Hindlimb muscle (tissue), 1 donor: ENCODE measurements at places on chromosomes 7 and 10.
A peak's percentile ranks its signal among the peaks of the same experiment; 100 is the strongest.

DNA sequence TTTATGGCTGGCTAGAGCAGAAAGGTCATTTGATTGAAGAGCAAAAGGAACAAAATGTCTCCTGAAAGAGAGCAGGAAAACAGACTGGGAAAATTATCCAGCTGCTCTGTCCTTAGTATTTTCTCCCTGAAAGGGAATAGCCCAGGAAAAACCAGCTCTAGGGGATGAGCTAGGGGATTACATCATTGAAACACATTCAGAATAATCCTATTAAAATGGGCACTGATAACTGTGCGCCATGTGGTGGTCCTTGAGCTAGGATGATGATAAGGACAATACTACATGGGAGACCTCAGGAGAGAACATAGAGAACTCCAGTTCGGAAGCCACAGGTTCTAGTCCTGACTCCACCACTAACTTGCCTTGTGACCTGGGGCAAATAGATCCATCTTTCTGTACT lies 873.8 kb downstream of the TYW1 start:
- no peak for DNase-seq

- no peak for DNase-seq
Measured at GRCh38 chr7:39621261-39621660, 2.1 kb upstream of the RALA start.

DNA sequence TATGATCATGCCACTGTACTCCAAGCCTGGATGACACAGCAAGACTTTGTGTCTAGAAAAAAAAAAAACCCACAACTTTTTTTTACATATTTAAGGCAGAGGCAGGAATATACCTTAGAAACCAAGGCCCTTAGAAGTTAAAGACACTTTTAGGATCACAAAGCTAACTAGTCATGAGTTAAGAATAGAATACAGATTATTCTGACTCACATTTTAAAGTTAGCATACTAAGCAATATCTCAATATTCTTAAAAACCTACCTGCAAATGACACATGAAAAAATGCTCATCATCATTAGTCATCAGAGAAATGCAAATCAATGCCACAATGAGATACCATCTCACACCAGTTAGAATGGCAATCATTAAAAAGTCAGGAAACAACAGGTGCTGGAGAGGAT lies 177.7 kb downstream of the CHCHD3 start:
- DNase-seq = no peak

GRCh38 chr10:132459301-132460003 lies 62.5 kb downstream of the PWWP2B start:
- DNase-seq = no peak

- no peak for DNase-seq
Measured at GRCh38 chr7:50860598-50860997, 77.9 kb upstream of the GRB10 start.

- DNase-seq = no peak
Measured at GRCh38 chr7:128351296-128352152, 7.8 kb upstream of the RBM28 start.

DNA sequence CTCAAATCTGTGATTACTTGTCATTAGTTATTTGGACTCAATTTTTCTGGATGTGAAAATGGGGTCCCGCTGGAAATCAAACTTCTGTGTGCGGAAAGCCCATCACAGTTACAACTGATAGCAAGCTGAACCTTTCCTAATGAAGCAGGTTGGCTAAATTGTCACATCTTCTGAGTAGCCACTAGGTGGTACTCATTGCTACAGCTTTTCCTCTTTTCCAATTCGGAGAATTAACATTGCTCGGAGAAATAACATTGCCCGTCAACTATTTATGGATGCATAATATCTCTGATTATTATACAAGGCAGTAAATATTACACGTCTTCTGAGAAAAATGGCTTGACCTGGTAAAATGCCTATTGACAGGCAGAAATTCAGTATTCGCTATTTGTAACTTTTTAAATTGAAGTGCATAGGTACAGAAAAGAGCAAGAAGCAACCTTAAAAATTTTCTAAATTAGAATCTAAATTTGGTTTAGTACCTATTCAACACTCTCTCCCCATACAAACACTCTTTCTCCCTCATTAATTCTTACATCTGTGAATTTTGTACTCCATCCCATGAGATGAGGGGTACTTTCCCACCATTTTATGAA lies 17.3 kb upstream of the BLOC1S2 start:
- DNase-seq = no peak

- DNase-seq = no peak
Measured at GRCh38 chr10:34824870-34825269, 9.8 kb upstream of the PARD3 start.

DNA sequence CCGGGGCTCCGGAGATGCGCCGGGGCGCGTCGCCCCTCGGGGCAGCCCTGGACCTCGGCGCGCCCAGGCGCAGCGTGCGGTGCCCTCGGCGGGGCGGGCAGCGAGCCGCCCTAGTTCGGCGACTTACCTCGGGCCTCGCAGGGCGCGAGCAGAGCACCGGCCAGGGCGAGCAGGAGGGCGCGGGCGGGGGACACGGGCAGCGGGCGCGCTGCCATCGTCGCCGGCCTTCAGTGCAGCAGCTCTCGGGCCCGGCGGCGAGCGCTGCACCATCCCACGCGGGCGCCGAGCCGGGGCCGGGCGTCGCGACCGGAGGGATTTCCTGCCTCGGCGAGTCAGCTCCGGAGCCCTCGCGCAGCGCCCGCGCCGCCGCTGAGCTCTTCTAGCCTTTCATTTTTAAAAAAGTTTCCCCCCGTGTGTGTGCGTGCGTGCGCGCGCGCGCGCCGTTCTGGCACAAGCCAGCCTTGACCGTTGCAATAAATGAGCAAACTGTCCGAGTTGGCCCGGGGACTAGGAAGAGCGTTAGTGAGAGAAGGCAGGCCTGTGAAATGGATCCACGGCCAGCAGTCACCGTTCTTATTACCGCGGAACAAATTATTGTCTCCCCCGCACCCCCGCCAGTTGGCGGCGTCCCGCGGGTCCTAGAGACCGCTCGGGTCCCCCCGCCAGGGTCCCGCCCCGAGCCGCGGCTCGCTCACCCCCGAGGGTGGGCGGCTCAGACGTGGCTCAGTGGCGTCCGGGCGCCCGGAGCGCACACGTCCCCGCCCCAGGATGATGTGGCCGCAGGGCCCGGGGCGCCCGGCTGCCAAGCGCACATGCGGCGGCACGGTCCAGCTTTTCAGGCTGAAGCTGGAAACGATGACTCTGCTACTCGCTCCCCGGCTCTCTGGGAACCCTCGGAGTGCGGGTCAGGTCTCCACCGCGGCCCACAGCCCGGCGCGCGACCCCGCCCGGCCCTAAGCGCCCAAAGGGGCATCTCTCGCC lies at the start of gene ADAM12:
TSS of gene ADAM12 (minus strand) at position 547 of the 981 bp plus-strand sequence. CDS start at position 215, 332 bp downstream.
- peak; percentile 81 for DNase-seq

GRCh38 chr10:118041316-118041715 lies 5.4 kb downstream of the RAB11FIP2 start:
- DNase-seq = no peak

GRCh38 chr7:154853063-154853726 lies 149.7 kb downstream of the PAXIP1 start:
- no peak for DNase-seq

DNA sequence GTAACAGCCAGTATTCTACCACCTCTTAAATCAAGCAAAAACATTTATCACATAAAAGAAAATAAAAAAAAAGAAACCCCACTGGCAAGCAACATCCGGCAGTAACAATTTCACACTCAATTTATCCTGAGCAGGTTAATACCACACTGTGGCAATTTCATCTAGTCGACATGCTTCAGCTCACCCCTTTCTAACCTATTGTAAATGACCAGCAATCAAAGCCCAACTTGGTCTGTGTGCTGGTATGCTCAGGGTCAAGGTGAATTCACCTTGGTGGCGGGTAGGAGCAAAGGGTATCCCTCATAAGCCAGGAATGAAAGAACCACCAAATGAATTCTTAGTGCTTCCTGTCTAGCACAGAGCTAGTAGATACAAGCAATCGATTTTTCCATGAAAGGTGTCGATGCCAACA lies 109.1 kb upstream of the AFAP1L2 start:
- no peak for DNase-seq

GRCh38 chr10:48896756-48897440 lies 42.7 kb downstream of the LRRC18 start:
- no peak for DNase-seq

DNA sequence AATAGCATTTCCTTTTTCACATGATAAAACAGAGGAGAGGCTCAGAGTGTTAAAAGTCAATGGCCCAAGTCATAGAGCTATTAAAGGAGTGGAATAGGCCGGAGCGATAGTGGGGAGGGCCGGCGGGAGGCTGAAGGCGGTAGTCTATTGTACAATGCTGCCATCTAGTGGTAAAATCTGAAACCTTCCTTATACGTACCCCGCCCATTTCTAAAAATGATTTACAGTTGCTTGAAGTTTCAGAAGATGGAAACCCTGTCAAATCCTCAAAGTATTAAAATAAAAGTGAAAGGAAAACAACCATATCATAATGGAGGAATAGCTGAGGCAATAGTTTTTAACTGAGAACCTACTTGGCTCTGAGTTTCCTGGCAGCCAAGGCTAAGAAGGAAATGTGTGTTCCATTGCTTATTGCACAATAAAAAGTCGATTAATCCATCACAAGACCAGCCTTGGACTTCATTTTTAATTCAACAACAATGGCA lies 209.1 kb downstream of the CCSER2 start:
- DNase-seq = peak; percentile 49

DNA sequence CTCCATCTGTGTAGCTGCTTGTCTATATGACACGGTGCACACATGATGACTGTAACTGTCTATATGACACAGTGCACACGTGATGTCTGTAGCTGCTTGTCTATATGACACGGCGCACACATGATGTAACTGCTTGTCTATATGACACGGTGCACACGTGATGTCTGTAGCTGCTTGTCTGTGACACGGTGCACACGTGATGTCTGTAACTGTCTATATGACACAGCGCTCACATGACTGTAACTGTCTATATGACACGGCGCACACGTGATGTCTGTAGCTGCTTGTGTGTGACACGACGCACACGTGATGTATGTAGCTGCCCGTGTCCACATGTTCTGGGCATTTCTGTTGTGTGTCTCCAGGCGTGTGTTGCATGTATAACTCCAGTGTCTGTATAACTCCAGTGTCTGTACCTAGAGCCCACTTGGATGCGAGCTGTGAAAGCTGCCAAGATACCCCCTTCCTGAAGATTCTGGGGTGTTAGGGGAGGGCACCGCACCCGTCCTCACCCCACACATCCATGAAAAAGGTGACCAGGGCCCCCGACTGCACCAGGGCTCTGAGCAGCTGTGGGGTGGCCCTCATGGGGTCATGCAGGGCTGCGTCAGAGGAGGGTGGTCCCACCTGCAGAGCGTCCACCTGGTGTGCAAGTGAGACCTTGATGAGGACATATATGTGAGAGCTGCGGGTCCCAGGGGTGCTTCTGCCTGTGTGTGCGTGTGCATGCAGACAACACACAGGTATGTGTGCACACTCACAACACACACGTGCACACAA lies 137.9 kb downstream of the ELFN1 start:
- no peak for DNase-seq

GRCh38 chr10:20888620-20889330 lies 8.3 kb downstream of the NEBL start:
- DNase-seq = no peak

DNA sequence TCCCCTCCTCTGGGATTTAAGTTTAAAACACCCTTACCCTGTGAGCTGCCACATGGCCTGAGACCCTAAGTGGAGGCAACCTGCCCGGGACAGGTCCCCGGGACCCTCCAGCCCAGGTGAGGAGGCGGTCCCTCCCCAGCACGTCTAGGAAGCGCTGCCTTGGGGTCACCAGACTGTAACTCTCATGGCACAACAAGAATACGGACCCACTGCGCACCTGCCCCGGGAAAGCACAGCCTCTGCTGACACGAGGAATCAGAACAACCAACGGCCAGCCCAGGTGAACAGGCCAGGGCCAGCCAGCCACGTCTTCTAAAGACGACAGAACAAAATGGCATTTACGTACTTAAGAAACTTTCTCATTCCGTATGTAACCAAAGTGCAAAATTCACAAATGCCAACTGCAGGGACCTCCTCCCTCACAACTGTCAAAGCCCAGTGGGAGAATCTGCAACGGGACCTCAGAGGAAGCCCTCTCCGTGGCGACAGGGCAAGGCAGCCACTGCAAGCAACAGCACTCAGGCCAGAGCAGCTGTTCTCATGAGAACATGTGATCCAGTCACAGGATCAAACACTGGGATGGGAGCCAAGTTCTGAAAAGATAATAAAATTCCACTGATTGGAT lies 208.4 kb downstream of the DIP2C start:
- DNase-seq = no peak

GRCh38 chr7:5603241-5604140 lies 178.0 kb downstream of the RNF216 start:
- DNase-seq = no peak

DNA sequence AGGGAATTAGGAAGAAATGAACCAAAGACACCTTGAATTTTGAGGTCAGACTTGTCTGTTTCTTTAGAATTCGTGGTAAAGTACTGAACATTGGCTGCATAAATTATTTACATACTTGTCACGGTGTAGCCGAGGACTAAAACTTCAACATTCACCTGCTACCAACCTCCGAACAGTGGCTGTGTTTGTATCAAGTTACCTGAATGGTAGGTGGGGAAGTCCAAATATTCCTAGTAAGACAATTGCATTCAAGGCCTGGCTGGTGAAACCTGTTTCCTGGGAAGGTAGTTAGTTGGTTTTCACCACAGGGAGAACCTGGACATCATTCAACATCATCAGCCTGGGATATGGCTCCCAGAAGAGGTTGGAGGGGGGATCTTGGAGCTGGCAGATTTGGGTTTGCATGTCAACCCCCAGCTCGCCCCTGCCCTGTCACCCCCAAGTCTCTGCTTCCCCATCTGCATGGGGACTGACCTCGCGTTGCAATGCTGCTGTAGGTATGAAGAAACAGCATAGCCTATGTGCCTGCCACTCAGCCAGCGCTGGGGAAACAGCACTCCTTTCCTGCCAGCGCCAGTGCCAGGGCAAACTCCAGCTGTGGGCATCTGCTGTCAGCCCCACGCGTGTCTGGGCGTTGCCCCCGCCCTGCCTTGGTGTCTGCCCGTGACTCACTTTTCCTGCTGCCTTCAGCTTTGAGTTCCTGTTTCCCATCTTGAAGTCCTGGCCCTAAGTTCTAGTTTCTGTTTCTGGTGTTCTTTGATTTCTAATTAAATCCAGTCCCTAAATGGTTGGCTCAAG lies 12.7 kb upstream of the LARP4B start:
- peak; percentile 22 for DNase-seq

DNA sequence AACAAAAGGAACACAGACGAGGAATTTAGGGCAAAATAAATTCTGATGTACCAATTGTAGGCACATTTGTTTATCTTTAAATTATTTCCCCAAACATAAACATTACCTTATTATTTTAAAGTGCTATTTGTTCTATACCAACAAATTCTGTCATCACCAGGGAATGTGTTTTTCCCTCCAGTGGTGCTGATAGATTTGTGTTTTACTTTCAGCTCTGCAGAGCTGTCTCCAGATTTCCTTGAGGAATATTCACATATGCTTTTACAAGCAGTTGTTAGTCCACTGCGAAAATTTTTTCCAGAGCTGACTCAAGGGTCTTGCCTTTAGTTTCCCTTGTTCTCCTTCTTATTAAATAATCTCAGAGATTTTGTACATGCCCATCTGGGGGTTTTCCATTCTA lies 362.8 kb downstream of the PHF14 start:
- no peak for DNase-seq

DNA sequence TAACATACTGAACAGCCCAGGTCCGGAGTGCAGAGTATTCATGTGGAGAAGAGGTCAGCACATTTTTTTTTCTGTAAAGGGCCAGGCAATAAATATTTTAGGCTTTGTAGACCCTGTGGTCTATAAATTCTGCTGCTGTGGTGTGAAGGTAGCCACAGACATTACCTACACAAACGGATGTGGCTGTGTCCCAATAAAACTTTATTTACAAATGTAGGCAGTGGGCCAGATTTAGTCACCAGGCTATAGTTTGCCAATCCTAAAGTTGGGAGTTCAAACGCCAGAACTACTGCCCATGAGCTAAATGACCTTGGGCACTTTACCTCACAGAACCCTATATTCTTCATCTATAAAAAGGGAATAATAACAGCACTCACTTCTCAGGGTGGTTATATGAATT lies 13.4 kb downstream of the FAM53B start:
- DNase-seq = no peak
